Neuronal stem cell (in vitro differentiated cells): ENCODE measurements at places on chromosomes 1 and 21.

GRCh38 chr1:119008483-119009311 lies 20.6 kb upstream of the TBX15 start:
- DNase-seq, result peak; percentile 52
- H3K4me3 ChIP-seq, result peak overlapping the region; percentile 69
- H3K27me3 ChIP-seq, result peaks cover 34% of the 10 kb centered on the region
- H3K27ac ChIP-seq, result no peak overlapping the region
- H3K4me1 ChIP-seq, result peaks cover 8% of the 10 kb centered on the region

- H3K36me3 ChIP-seq, result no peaks in the 10 kb centered on the region
- H3K4me3 ChIP-seq, result peak overlapping the region; percentile 73
- H3K27ac ChIP-seq, result no peak overlapping the region
Observed at GRCh38 chr1:112743174-112744008, 28.3 kb upstream of the PPM1J start.

- no peaks in the 10 kb centered on the region for H3K27me3 ChIP-seq
- no peak overlapping the region for H3K27ac ChIP-seq
Observed at GRCh38 chr1:88275259-88275862, 408.7 kb upstream of the PKN2 start.

DNA sequence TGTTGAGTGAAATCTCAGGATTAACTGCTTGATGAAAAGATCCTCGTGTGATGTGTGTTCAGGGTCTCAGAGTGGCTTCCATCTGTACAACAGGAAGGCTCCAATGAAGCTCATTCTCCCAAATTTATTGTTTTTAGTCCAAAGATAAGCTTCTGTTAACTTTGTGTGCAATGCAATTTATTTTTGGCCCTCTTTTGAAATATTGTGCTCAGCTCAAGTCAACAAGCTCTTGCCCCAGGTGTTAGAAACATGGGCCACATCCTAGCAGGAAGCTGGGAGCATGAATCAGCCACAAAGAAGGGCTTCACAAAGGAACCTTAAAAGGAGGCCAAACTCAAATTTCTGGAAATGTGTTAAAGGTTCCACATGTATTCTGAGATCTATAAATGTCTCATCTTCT lies 135.7 kb downstream of the PCP4 start:
- no peaks in the 10 kb centered on the region for H3K36me3 ChIP-seq
- DNase-seq, result no peak
- H3K27ac ChIP-seq, result no peak overlapping the region
- H3K4me1 ChIP-seq, result no peaks in the 10 kb centered on the region
- H3K27me3 ChIP-seq, result no peaks in the 10 kb centered on the region

GRCh38 chr1:229557200-229557850 lies 1.2 kb downstream of the ABCB10 start:
- H3K4me1 ChIP-seq, result peaks cover 18% of the 10 kb centered on the region
- H3K36me3 ChIP-seq, result no peaks in the 10 kb centered on the region
- DNase-seq, result no peak
- no peaks in the 10 kb centered on the region for H3K27me3 ChIP-seq

DNA sequence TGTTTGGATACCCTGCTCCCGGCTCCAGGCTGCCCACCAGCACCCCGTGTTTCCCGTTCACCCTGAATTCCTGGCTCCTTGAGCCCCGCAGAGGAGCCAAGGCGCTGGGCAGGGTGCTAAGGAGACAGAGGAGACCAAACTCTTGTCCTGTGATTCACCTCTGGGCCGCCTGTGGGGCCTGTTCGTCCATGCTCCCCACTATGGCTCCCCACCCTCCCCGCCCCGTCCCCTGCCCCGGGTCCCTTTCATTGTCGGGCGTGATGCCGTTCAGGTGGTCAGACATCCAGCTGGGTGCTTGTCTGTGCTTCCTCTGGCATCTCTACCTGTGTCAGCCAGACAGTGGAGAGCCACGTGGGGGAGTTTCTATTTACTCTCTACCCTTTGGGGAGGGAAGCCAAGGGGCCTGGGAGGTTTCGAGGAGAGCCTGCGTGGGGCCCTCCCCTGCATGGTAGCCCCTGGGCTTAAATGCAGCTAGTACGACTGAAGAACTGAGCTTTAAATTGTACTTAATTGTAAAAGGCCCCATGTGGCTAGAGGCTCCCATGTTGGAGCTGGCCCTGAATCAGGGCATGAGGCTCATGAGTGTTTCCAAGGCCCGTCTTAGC lies 221.4 kb upstream of the TMEM51 start:
- H3K4me1 ChIP-seq, result peaks cover 8% of the 10 kb centered on the region
- peaks cover 5% of the 10 kb centered on the region for H3K36me3 ChIP-seq
- no peak for DNase-seq

- DNase-seq, result no peak
- no peak within 1 kb of the TSS for H3K27ac ChIP-seq
- H3K36me3 ChIP-seq, result no peaks in the 10 kb centered on the region
Observed at GRCh38 chr1:26353976-26354820, at the start of gene CRYBG2. TSS of gene CRYBG2 (minus strand) at chr1:26354130. CDS start at chr1:26346657, 7,473 bp downstream.

- no peaks in the 10 kb centered on the region for H3K27me3 ChIP-seq
- peaks cover 5% of the 10 kb centered on the region for H3K36me3 ChIP-seq
- no peak for DNase-seq
- H3K4me1 ChIP-seq, result peaks cover 6% of the 10 kb centered on the region
- H3K27ac ChIP-seq, result no peak overlapping the region
Observed at GRCh38 chr1:161180639-161181038, 3.3 kb upstream of the B4GALT3 start.

GRCh38 chr1:185139246-185139645 lies 17.5 kb downstream of the TRMT1L start:
- no peaks in the 10 kb centered on the region for H3K27me3 ChIP-seq
- no peak overlapping the region for H3K27ac ChIP-seq
- peaks cover 2% of the 10 kb centered on the region for H3K36me3 ChIP-seq
- no peaks in the 10 kb centered on the region for H3K4me1 ChIP-seq
- DNase-seq, result no peak

DNA sequence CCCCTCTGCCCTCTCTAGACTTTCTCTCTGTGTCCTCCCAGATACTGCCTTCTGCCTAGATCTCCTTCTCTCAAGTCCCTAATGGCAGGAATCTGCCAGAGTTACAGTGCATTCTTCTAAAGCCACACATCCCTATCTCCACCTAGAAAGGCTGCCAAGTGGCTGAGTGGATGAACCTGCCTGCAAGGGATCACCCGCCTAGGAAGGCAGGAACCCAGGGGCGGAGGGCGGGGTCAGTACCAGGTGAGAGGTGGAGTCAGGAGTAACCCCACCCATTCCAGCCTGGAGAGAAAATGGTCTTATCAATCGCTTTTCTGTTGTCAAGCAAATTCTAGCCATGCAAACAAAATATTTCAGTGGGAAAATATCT lies 60.8 kb downstream of the BCAR3 start:
- no peaks in the 10 kb centered on the region for H3K27me3 ChIP-seq
- H3K4me1 ChIP-seq, result peaks cover 26% of the 10 kb centered on the region
- H3K27ac ChIP-seq, result no peak overlapping the region

DNA sequence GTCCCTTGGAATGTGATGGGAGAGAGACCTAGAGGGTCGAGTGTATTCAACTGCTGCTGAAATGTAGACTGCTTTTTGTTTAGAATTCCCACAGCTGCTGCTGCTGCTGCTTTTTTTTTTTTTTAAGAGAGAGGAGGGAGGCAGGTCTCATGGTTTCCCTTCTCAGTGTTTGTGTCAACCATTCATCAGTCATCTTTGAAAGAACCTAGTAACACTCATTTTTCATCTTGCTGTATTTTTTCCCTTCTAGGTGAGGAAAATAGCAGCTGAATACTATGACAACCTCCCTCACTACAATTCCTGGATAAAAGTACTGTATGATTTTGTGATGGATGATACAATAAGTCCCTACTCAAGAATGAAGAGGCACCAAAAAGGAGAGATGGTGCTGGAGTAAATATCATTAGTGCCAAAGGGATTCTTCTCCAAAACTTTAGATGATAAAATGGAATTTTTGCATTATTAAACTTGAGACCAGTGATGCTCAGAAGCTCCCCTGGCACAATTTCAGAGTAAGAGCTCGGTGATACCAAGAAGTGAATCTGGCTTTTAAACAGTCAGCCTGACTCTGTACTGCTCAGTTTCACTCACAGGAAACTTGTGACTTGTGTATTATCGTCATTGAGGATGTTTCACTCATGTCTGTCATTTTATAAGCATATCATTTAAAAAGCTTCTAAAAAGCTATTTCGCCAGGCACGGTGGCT lies 9.2 kb downstream of the DEGS1 start:
- no peaks in the 10 kb centered on the region for H3K4me1 ChIP-seq
- H3K36me3 ChIP-seq, result peaks cover 2% of the 10 kb centered on the region
- DNase-seq, result no peak
- no peak overlapping the region for H3K27ac ChIP-seq

DNA sequence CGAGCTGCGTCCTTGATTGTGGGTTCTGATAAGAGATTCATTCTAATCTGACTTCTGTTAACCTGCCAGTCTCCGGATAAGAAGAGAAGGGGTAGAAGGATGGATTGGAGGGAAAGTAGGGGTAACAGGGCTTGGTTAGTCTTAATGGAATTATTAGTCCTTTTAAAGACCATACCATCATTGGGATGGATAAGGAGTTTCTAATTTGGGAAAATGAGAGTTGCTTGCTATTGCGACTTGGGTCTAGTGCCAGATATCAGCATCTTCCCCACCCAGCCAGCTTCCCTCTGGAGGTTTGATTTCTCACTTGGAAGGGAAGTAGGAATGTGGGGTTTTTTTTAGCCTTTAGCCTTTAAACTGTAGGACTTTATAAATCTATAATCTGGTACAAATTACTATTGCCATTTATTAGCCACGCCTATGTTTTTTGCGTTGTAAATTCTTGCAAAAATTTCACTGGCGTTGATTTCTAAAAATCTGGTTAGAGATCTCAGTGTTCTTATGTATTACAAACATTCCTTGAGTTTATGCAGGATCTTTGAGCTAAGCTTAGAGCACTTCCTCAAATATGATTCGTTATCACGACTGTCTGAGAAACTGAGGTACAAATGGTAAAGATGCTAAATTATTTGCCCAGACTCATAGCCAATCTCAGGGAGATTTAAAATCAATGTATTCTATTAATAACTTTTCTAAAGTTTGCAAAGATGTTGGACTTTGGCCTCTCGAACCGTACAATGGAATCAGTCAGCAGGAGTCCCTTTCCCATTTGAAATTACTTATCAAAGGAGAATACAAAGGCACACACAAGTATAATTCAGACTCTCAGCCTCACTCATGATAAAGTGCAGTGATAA lies 1.3 kb downstream of the FAM20B start:
- H3K36me3 ChIP-seq, result no peaks in the 10 kb centered on the region
- H3K27me3 ChIP-seq, result no peaks in the 10 kb centered on the region
- H3K4me3 ChIP-seq, result peak overlapping the region; percentile 64
- no peak overlapping the region for H3K27ac ChIP-seq
- DNase-seq, result no peak

GRCh38 chr21:46254208-46254975 lies 25.8 kb upstream of the LSS start:
- no peak for DNase-seq
- peak overlapping the region; percentile 30 for H3K4me3 ChIP-seq
- H3K27ac ChIP-seq, result no peak overlapping the region
- no peaks in the 10 kb centered on the region for H3K4me1 ChIP-seq
- H3K36me3 ChIP-seq, result peaks cover 58% of the 10 kb centered on the region
- no peaks in the 10 kb centered on the region for H3K27me3 ChIP-seq

DNA sequence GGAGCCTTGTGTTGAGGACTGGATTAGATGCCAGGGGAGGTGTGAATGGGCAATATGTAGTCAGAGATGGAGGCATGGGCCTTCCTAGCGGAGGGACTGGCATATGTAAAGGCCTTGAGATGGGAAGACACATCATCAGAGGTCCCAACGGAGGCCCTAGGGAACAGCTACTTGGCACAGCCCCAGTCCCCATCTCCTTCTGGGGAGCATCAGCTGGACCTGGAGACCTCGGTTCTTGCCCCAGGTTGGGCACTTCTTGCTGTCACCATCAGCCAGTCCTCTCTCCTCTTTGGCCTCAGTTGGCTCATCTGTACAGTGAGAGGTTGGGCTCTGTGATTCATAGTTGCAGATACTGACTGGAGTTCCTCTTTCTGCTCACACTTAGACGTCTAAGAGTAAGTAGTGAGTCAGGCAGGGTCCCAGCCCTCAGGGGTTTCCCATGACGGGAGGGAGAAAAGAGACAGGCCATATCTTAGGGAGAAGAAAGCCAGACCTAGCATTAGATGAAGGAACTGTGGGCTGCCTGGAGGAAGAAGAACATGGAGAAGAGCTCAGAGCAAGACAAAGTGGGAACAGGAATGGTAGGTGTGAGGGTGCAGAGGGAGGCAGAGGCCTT lies 3.4 kb upstream of the MARCKSL1 start:
- H3K36me3 ChIP-seq, result peaks cover 7% of the 10 kb centered on the region
- no peak overlapping the region for H3K4me3 ChIP-seq
- H3K27ac ChIP-seq, result no peak overlapping the region
- no peaks in the 10 kb centered on the region for H3K27me3 ChIP-seq

DNA sequence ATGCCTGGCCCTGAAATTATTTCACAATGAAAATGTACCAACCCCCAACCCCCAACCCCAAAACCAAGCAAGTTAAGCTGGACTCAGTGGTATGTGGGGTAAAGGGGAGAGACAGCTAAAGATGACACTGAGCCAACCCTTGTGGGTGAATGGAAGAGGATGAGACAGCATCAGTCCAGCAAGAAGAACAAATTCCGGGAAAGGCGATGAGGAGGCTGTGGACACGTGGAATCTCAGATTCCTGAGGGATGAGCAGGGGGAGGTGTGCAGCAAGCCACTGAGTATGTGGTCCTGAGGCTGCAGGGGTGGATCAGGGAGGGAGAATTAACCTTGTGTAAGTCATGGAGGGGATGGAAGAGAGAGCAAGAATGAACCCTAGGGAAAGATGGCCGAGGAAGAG lies 14.4 kb upstream of the ZNF362 start:
- H3K27ac ChIP-seq, result no peak overlapping the region
- H3K36me3 ChIP-seq, result no peaks in the 10 kb centered on the region
- H3K27me3 ChIP-seq, result peaks cover 4% of the 10 kb centered on the region
- DNase-seq, result no peak

DNA sequence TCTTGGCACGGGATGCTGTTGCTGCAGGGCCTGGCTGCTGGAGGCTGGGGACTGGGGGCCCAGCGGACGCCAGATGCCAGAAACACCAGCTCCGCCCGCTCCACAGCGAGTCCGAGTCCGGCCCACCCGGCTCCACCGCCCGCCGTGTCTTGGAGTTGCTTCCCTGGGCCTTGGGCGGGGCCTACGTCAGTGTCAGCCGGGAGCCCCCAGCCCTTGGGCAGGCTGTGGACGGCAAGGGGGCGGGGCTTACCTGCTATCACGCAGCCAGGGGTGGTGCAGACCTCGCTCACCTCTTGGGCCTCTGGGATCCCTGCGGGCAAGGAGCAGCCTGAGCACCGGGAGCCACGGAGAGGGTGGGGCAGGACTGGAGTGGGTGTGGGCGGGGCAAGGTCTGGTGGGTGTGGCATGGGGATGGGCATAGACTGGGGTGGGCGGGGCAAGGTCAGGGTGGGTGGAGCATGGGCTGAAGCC lies 21.8 kb downstream of the MMEL1 start:
- no peaks in the 10 kb centered on the region for H3K36me3 ChIP-seq
- peak; percentile 53 for DNase-seq
- no peaks in the 10 kb centered on the region for H3K4me1 ChIP-seq

GRCh38 chr1:204983136-204983535 lies 59.9 kb upstream of the CNTN2 start:
- no peak overlapping the region for H3K27ac ChIP-seq
- H3K4me1 ChIP-seq, result peaks cover 5% of the 10 kb centered on the region
- H3K4me3 ChIP-seq, result no peak overlapping the region
- no peaks in the 10 kb centered on the region for H3K36me3 ChIP-seq
- H3K27me3 ChIP-seq, result no peaks in the 10 kb centered on the region

GRCh38 chr21:33139084-33139483 lies 69.1 kb downstream of the OLIG1 start:
- H3K27ac ChIP-seq, result no peak overlapping the region
- no peak overlapping the region for H3K4me3 ChIP-seq
- H3K27me3 ChIP-seq, result peaks cover under 1% of the 10 kb centered on the region
- H3K36me3 ChIP-seq, result no peaks in the 10 kb centered on the region
